ENCODE measurements at places on chromosomes 1 and 21. TPM values are rescaled to one million over a fixed set of nuclear protein-coding genes. Genes with fewer than 3 reads are reported as not detected.
A peak's percentile ranks its signal among the peaks of the same experiment; 100 is the strongest.

- ATAC-seq, result peak; percentile 58
These were observed 49.8 kb downstream of the PRDM2 start for GRCh38 chr1:13749543-13750341.

DNA sequence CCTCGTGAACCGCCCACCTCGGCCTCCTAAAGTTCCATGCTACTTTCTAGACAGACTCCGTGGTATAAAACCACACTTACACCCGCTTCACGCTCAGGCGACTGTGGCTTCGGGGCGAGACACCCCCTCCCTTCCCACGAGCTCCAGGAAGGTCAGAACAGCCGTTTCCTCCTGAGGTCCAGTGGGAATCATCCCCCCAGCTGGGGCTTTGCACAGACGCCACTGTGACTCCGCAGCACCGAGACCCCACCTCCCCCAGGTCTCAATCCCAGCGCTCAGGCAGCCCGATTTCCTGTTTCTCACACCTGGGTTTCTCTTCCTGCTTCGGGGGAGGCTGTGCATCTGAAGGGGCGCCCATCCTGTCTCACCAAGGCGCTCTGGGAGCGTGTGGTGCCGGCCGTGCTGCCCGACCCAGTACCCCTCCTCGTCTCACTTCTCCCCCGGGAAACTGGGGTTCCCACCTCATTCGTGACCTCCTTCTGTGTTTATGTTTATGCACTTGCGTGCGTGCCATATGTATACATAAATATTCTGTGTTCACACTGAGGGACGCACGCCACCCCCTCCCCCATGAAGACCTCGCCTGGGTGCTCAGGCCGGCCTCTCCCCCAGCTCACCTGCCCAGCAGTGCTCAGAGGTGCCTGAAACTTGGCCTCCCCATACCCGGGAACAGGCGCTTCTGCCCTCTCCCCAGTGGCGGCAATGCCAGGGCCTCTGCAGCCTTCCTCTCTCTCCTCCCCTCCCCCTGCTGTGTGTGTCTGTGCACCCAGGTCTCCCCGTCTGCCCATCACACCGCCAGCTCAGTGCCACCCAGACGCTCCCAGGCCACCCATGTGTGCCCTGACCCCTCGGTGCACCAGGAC is 14.6 kb downstream of the SLC35E2B start:
- ATAC-seq, result no peak

- ATAC-seq, result no peak
These were observed 46.5 kb upstream of the EPB41 start for GRCh38 chr1:28867850-28868249.

PTPN22 gene
- 1.0 TPM for total RNA-seq

TMEM53 gene
- total RNA-seq, result 10.3 TPM

- ATAC-seq, result no peak
These were observed 3.0 kb upstream of the MDM4 start for GRCh38 chr1:204513117-204513716.

- ATAC-seq, result no peak
These were observed 158.3 kb downstream of the KAZN start for GRCh38 chr1:14756589-14757285.

FAM72C gene
- total RNA-seq, result 0.14 TPM

- no peak for ATAC-seq
These were observed 679.5 kb downstream of the MATN1 start for GRCh38 chr1:30043731-30044408.

DNA sequence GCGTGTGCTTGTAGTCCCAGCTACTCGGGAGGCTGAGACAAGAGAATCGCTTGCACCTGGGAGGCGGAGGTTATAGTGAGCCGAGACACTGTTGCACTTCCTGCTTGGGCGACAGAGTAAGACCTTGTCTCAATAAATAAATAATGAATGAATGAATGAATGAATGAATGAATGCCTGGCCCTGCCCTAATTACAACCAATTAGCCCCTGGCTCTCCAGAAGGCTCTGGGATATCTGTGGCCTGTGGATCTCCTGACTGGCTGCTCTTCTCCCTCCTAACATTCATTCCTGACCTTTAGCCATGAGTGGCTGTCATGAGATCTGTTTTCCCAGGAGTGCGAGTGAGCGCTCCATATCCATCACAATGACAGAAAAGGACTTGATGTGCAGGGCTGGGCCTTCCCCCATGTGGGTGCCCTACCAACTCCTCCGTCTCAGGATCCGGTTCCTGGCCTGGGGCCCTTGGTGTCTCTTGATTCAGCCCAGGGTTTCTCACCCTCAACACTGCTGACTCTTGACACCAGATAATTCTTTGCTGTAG is 243.6 kb upstream of the TMEM51 start:
- no peak for ATAC-seq

- ATAC-seq, result no peak
These were observed 10.0 kb downstream of the PSRC1 start for GRCh38 chr1:109272831-109273547.

GRCh38 chr1:192162376-192162775 is 4.1 kb downstream of the RGS18 start:
- ATAC-seq, result no peak

FAM177B gene
- total RNA-seq, result not detected

GRCh38 chr1:42926235-42926878 is 32.3 kb downstream of the SLC2A1 start:
- ATAC-seq, result no peak

ZMYND12 gene
- total RNA-seq, result 0.26 TPM

- ATAC-seq, result peak; percentile 70
These were observed 29.6 kb downstream of the ACOT11 start for GRCh38 chr1:54577612-54578011.

GRCh38 chr1:219751870-219752507 is 139.1 kb upstream of the ZC3H11B start:
- ATAC-seq, result peak; percentile 62

GRCh38 chr1:95282518-95282895 is 48.5 kb downstream of the RWDD3 start:
- no peak for ATAC-seq

GRCh38 chr1:228989176-228989575 is 253.9 kb downstream of the RHOU start:
- no peak for ATAC-seq

GRCh38 chr1:199857108-199857507 is 170.4 kb upstream of the NR5A2 start:
- ATAC-seq, result no peak

FMO5 gene
- 1.0 TPM for total RNA-seq

DNA sequence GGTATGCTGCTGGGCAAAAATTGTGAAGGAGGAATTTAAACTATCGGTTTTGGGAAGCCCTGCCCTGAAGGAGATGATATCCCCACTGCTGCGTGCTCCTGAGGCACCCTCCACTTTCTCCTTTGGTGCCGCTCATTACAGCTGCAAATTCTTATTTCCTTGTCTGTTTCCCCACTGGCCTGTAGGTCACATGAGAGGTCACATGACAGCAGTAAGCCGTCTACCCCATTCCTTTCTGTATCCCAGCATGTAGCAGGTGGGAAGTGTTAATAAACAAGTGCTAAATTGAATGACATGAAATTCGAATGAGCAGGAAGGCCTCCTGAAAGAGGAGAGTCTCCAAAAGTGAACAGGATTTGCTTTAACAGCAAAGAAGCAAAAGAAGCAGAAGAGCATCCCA is 58.7 kb downstream of the GRIK3 start:
- ATAC-seq, result no peak

DNA sequence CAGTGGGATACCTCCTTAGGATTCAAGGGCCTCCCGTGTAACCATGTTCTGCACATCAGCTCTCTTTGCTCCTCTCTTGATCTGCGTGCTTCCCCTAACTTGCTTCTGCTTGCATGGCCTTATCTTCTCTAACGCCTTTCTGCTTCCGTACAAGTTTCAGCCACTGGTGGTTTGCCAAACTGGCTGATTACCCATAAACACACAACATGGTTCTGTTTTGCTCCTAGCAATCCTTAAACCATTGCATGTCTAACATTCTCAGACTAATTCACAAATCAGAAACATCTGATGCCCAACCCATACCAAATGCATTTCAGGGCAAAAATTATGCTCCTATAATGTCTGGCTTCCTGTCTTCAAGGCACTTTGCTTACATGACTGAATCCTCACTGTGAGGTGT is 166.4 kb downstream of the PBX1 start:
- peak; percentile 30 for ATAC-seq

GRCh38 chr1:168473126-168473525 is 70.7 kb downstream of the XCL2 start:
- ATAC-seq, result no peak

- ATAC-seq, result no peak
These were observed 18.7 kb downstream of the MTF1 start for GRCh38 chr1:37840711-37841110.

NT5C1A gene
- total RNA-seq, result not detected

DNA sequence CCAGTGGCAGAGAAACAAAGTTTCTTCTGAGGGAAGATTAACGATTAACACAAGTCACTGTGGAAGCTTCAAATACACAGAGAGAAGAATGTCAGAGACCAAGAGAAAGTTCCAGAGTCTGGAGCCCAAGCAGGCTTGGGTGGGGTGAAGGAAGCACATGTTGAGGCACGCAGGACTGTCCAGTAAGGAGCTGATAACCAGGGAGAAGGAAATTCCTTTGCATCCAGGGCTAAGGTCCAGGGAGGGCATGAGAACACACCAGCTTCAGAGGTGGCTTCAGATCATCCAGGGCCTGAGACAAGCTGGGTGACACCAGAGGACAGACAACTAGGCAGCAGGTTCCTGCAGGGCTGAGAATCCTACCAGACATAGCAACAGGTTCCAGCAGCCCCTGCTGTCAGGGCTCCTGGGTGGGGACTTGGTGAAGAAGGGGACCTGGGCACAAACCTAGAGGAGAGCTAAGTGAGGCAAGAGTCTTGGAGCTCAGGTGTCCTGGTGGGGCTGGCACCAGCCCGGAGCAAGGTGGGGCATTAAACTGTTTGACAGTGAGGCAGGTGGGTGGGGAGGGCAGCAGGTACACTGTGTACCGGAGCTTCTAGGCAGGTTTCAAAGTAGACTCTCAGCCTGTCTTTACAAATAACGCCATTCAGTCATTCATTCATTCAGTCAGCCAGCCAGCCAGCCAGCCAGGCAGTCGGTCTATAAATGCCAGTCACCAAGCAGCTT is 2.6 kb upstream of the SPRR1A start:
- no peak for ATAC-seq

DNA sequence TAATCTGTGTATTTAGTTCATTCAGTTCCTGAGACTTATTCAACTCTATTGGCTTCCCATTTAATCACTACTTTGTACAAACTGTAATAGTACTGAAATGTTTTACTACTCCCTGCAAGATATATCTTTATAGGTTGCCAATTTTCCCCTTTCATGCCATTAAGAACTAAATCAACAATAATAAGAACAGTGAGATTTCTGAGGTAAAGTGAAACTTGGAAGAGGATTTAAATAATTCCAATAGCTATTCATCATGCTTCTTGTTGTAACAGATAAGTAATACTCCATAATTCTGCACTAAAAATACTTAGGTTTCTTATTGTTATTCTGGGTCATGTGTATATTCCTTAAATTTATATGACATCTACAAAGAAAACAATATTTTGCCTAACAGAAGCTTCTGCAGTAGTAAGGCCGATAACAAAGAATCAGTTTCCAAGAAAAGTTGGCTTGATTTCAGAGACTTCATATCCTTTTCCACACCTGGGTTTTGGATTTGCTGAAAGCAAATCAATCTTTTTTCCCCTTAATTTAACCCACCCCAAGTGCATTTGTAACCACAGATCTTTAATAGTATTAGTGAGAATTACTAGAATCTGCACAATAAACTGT is 258.3 kb downstream of the FAF1 start:
- no peak for ATAC-seq

DNA sequence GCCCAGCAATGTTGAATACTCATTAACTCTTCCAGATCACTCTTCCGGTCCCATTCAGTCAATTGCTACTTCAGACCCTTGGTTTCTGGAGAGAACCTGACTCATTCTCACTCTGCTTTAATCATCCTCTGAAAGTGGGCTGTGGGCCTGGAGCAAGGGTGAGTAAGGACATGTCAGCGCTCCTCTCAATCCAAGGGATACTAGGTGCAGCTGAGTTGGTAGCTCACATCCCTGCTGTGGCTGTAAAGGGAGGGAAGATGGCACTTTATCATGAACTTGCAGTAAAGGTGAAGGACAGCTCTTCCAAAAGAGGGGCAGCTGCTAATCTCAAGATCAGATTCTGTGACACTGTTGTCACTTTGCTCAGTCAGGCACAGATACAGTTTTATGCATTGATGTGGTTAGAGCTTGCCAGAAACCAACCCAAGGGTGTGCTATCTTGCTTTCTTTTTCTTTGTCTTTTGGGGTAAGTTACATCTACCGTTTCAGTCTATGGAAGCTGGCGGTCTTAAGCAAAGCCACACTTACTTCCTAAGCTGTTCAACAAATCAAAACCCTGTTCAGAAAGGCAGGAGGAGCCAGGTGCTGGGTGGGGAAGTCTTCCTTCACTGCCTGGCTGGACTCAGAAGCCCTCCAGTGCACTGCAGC is 26.5 kb upstream of the NTPCR start:
- ATAC-seq, result no peak

GRCh38 chr1:22224091-22224490 is 81.2 kb upstream of the WNT4 start:
- ATAC-seq, result no peak

- ATAC-seq, result no peak
These were observed 9.5 kb upstream of the DEPDC1 start for GRCh38 chr1:68506386-68506785.

- no peak for ATAC-seq
These were observed 944 bp downstream of the B3GALT6 start for GRCh38 chr1:1232796-1233566.

- ATAC-seq, result no peak
These were observed 8.9 kb downstream of the EPHA10 start for GRCh38 chr1:37755951-37756560.

CRNN gene
- not detected for total RNA-seq

- peak; percentile 79 for ATAC-seq
These were observed 721 bp downstream of the PBXIP1 start for GRCh38 chr1:154955039-154955717.

- ATAC-seq, result peak; percentile 87
These were observed 102.8 kb downstream of the RHOU start for GRCh38 chr1:228837817-228838716.

- ATAC-seq, result no peak
These were observed 119.7 kb downstream of the LYPLAL1 start for GRCh38 chr1:219293410-219293809.

DNA sequence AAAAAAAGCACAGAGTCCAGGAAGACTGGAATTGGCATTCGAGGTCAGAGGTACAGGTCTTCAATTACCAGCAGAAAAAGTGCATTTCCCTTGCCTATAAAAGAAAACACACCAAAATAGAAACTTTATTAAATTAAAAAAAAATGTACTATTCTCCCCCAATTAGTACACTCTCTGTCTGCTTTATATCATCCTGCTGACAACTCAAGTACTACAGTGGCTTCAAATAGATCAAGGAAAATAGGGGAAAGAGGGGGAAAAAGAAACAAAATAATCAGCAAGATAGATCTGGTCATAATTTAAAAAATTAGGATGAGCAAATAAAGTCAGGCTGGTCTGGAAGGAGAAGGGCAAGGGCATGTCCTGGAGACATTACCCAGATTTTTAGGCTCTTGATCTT is 315.1 kb downstream of the PAPPA2 start:
- no peak for ATAC-seq

GRCh38 chr1:112793631-112794565 is 78.8 kb upstream of the PPM1J start:
- no peak for ATAC-seq

GRCh38 chr1:75690547-75690946 is 34.0 kb upstream of the ACADM start:
- ATAC-seq, result no peak

All from motor neuron (in vitro differentiated cells).